Foreskin fibroblast (primary cell): ENCODE measurements at places on chromosomes 7 and 10.

DNA sequence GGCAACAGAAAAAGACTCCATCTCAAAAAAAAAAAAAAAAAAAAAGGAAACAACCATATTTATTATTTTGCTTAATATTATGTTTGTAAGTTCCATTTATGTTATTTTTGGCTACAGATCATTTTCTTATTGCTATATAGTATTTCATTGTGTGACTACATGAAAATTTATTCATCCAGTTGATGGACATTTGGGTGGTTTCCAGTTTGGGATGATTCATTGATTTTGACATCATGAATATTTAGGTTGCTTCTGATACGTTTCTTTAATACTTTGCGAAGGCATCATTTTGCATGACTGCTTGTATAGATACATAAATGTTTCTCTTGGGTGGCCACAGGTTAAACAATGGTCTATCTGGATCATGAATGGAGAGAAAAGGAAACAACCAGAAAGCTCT, 2.0 kb upstream of the NPSR1 start:
- no peak for DNase-seq

GRCh38 chr10:78176320-78177317, 143.0 kb downstream of the RPS24 start:
- no peak for DNase-seq

- DNase-seq = no peak
Observed at GRCh38 chr10:131724169-131724545, 176.7 kb upstream of the PPP2R2D start.

DNA sequence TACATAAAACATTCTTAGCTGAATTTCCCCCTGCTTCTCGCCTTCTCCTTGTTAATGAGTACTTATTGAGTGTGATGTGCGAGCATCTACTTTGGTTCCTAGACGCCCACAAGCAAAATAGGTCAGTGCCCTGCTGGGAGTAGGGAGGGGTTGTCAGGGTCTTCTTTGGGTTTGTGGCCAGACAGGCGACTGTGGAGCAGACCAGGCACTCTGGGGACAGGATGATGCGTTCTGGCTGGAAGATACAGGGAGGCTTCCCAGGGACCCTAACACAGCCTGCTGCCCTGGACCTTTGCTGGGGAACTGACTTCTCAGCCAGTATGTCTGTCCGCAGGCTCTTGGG, 227.2 kb downstream of the CUX1 start:
- peak; percentile 7 for DNase-seq

DNA sequence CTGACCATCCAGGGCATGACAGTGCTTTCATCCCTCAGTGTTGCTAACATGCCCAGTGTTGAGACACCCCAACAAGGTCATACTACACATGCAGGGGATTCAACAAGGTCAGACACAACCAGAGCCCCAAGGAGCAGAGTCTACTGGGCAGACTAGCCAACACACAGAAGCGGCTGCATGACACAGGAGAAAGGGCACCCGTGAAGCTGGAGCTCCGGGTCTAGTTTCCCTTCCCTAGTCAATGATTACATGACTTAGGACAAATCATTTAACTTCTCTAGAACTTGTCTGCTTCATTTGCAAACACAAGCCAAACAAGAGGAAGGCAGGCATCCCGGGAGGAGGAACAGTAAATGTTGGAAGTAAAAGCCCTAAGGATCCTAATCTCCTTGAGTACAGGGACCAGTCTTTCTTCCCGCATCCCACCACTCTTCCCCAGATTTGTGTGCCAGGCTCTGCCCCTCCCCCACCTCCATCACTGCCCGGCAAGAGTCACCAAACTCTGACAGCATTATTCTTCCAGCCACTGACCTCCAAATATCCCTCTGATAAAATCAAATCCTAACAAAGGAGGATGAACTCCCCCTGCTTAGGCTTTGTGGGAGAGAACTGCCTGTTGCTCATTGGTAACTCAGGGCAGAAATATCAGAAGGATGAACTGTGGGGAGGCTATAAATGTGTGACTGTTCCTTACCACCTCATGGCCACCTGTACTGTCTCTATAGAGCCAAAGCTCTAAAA, 104.3 kb downstream of the KCNMA1 start:
- DNase-seq = no peak

DNA sequence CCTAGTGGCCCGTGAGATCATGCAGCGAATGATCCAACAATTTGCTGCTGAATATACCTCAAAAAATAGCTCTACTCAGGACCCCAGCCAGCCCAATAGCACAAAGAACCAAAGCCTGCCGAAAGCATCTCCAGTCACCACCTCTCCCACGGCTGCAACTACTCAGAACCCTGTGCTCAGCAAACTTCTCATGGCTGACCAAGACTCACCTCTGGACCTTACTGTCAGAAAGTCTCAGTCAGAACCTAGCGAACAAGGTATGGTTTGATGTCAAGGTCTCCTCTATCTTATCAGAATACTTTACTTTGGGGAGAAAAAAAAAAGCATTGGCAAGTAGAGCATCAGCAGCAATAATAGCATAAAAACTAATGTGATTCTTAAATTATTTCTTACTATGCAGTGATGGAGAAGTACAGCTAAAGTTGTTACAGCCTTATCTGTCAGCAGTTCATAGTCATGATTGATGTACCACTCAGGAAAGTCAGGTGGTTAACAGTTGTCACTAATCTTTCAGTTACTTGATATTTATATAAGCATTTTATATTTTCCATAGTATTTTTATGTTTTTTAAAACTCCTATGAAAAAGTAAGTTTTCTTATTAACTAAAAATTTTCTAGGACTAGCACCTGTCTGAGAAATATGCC, 117.1 kb downstream of the LCOR start:
- no peak for DNase-seq

DNA sequence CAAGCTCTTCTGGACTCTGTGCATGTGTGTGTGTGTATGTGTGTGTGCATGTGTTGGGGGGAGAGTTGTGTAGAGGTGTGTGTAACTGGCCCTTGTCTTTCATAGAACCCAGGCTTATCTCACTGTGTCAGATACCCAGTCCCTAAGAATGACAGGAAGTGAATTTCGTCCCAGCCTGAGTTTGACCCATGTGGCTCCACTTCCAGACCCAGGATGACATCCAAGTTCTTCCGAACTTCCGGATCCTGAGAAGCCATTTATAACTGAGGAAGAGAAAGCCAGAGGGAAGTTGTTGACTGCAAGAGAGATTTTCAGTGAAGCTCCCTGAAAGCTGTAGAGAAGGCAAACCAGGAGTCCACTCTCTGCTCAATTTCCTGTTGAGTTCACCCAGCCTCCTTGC, 53.2 kb downstream of the ADRB1 start:
- DNase-seq = no peak

DNA sequence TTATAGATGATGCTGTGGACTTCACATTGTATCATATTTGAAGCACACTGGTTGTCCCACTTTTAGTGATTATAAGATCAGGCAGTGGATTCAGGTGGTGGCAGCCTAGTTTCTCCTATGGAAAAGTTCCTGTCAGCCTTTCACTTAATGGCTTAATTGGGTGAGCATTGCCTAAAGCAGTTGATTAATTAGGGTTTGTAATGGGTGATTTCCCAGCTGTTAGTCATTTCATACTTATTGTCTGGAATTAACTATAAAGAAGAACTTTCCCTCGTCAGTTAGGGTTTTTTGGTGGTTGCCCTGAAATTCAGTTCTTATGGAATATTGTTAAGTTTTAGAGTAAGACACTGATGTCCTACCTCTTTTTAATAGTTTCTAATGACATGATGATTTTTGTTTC, 78.8 kb downstream of the SLC25A40 start:
- DNase-seq = no peak

GRCh38 chr10:114058297-114058696, 14.6 kb downstream of the ADRB1 start:
- DNase-seq = no peak

DNA sequence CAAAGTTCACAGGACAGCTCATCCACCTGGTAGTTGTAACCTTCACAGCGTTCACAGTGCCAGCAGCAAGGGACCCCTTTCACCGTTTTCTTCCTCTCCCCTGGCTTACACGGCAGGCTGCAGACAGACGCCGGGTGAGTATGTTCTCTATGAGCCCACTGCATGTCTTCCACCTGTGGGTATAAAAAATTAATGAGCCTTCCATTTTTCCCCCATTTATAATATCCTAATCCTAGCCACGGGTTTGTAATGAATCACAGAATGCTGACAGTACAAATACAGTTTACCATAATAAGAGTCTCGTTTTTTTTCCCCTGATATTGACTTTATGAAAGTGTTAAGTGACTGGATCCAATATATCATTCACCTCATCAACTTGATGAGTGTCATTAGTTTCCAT, 719.0 kb downstream of the GRM8 start:
- no peak for DNase-seq

DNA sequence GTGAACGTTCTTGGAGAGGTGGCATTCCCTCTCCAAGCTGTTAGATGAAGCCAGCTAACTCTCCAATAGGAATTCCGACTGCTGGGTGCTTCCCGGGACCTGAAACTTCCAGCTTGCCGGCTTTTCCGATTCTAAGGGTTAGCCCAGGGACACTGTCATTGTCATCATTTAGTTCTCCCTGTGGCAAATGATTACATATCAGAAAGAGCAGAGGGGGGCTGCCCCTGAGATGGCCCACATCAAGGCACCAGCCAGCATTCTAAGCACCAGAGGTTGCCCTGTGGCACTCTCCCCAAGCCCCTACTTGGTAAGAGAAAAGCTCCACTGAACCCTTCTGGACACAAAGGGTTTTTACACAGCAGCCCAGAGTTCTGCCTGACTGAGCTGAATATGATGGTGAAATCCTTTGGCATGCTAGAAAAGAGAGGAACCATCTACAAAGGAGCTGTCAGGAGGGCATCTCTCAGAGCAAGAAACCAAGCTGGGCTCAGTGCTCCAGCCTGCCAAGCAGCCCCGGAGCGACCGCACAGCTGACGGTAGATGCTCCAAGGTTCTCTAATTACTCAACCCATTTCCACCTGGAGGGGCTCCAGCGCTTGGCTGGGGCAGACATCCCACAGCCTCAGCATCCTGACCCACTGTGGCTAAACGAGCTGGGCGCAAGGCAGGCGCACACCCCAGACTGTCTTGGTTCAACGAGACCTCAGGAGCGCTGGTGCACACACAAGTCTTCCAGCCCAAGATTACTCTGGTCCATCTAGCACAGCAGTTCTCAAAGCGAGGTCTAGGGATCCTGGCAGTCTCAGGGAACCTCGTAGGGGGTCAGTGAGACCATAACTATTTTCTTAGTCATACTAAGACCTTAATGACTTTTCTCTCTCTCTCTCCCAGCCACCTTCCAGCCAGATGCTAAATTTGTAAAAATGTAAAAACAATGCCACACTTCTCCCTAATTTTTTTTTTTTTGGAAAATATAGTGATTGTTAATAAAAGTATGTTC, 160.5 kb downstream of the GFRA1 start:
- no peak for DNase-seq

DNA sequence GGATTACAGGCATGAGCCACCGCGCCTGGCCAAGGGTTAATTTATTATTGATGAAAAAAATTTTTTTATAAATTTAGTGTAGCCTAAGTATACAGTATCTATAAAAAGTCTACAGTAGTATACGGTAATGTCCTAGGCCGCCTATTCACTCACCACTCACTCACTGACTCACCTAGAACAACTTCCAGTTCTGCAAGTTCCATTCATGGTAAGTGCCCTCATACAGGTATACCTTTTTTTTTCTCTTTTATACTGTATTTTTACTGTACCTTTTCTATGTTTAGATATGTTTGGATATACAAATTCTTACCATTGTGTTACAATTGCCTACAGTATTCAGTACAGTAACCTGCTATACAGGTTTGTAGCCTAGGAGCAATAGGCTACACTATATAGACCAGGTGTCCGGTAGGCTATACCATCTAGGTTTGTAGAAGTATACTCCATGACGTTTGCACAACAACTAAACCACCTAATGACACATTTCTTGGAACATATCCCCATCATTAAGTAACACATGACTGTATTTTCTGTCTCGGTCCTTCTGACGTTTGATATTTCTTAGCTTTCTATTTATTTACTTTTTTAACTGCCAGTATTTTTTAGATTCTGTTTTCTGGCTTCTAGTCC, 23.4 kb downstream of the IRF5 start:
- no peak for DNase-seq

DNA sequence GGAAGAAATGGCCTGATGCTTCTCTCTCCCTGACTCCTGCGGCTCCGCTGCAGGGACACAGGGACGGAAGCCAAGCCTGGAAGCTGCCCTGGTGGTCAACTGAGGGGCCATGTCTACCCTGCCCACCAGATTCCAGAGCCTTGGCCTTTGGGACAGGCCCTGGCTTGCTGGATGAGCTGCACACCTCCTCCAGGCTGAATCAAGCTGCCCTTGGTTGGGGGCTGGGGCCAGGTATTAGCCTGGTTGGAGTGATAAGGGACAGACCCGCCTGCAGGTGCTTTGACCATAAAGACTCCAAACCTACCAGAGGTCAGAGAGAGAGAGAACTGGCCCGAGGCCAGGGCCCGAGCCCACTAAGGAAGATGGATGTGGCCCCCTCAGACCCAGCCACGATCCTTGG, 30.1 kb downstream of the CRHR2 start:
- DNase-seq = no peak

DNA sequence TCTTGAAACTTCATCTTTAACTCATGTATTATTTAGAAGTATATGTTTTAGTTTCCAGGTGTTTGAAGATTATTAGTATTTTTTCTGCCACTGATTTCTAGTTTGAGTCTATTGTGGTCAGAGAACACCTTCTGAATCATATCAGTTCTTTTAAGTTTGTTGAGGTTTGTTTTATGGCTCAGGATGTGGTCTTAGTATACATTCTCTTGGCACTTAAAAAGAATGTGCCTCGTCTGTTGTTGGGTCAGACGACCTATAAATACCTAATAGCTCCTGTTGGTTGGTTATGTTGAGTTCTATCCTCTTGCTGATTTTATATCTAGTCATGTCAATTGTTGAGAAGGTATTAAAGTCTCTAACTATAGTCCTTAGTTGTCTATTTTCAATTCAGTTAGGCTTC, 15.9 kb downstream of the TDRD1 start:
- DNase-seq = no peak

DNA sequence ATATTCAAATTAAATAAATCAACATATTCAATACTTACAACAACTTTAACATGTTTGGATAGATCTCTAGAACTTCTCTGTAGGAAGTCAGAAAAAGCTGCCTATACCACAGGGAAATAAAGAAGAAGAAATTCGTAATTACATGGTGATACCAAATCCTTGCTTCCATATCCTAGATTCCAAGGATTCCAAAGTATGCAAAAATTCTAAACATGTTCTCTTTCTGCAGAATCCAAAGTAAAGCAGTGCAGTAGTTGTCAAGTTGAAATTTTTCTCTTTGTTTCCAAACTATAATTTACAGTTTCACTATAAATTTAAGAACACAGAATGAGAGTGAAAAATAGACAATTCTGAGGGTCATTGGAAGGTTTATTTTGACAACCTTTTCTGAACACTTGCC, 233.7 kb upstream of the PTN start:
- DNase-seq = peak; percentile 7

DNA sequence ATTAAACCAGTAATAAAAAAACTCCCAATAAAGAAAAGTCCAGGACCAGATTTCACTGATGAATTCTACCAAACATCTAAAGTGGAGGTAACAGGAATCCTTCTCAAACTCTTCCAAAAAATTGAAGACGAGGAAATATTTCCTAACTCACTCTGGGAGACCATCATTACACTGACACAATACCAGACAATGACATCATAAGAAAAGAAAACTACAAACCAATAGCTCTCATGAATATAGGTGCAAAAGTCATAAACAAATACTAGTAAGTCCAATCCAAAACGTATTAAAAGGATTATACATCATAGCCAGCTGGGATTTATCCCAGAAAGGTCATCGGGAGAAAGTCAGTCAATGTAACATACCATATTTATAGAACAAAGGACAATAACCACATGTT, 94.0 kb upstream of the RAB18 start:
- no peak for DNase-seq
